ENCODE measurements at places on chromosomes 2 and 18.
A peak's percentile ranks its signal among the peaks of the same experiment; 100 is the strongest.

DNA sequence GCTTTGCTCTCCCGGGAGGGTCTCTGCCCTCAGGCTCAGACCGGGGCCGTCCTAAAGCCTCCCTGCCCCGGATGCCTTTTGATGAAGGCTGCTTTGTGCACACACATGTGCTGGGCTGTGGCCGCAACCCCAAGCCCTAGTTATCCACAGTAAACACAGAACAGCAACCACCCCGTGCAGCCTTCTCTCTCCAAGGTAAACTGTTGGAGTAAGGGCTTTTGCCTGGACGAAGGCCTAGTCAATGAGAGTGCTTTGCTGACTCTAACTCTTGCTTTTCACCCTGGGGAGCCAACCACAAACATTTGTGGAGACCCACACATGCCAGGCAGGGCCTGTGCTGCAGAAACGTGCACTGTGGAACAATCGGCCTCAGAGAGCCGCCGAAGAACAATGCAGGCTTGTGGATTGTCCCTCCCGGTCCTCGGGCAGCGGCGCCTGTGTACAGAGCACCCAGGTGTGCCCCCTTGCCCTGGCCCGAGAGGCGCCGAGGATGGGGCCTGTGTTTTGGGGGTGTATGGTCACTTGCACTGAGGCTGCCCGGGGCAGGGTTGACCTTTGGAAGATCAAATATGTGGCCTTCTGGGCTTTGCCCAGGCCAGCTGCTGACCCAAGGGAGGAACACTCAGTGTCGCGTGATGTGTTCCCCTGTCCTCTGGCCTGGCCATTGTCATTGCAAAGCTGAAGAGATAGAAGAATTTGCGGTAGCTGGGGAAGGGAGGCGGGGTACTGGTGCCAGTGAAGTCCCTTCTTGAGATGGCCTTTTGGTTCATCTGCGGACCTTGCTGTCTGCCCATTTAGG is 37.0 kb downstream of the CTIF start:
- DNase-seq: no peak

- DNase-seq: no peak
These were observed 16.5 kb upstream of the EVA1A start for GRCh38 chr2:75577280-75577679.

DNA sequence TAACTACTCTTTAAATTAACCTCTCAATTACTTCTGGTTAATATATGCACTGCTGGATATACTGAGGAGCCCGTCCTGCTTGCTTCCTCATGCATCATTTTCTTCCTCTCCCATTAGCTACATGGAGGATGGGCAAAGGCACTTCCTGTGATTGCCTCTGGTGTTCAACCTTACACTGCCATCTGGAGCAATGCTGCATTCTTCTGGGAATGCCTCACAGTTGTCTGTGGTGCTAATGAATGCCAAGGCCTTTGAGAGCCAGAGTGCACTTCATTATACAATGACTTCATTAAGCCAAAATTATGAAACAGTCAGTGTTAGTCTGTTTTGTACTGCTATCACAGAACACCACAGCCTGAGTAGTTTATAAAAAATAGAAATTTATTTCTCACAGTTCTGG is 134.8 kb upstream of the DOCK10 start:
- peak; percentile 9 for DNase-seq

DNA sequence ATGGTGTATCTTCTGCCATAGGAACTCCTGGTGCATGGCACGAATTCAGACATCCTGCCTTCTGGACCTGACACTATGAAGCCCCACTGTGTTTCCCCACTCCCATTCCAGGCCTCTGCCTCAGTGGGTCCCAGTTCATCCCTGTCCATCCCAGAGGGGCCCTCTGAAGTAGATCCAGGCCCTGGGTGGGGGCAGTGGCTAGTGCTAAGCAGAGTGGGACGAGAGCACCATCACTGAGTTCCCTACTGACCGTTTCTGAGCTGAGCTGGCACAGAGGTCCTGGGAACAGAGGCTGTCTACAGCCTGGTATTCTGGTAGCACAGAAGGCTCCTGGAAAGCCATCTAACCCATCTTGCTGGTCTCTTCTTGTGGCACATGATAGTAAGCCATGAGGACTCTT is 54.0 kb downstream of the ATOH8 start:
- DNase-seq: no peak

DNA sequence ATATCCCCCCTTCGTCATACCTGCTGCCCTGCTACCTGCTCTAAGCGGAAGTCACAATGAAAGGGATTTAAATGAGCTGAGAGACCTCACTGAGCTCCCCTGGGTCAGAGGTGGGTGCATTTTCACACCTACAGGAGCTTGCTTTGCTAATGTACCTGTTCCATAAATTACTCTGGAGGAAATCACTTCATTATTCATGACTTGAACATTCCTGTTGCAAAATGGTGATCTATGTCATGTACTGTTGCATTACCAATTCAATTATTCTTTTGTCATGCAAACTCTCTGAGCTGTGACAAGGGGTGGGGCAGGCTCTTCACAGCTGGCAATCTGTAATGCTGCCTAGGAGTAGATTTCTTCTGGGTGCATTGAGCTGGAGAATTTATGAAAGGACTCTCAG is 761.3 kb downstream of the TSN start:
- DNase-seq: no peak

- DNase-seq: no peak
These were observed 298.1 kb downstream of the GALR1 start for GRCh38 chr18:77547757-77548156.

DNA sequence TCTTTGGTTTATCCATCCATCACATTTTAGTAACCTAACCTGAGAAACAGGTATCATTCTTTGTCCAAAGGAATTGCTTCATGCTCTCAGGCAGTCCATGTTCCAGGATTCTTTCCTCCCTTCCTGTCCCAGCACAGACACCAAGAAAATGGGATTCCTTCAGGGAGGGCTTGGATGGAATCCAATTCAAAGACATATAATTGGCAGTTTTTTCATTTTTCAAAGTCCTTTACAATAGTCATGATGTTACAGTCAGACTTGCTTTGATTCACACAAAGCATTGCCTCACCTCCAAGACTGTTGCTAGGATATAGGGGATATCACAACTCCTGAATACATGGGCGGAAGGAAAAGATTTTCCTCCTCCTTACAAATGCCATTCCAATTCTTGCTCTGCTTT is 241.4 kb upstream of the ACVR2A start:
- DNase-seq: no peak

DNA sequence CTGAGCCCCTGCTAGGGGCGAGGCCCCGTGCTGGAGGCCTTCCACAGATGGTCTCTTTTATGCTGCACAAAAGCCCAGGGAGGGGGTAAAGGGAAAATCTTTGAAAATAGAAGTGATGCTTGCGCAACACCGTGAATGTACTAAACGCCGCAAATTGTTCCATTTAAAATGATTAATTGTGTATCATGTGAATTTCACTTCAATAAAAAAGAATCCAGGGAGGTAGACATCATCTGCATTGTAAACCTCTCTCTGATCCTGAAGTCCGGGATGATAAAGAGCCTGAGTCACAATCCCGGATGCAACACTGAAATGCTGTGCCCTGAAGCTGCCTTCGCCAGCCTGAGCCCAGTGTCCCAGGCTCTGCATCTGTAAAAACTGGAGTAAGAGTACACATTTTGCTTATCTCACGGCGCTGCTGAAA is 107.7 kb upstream of the PPP1CB start:
- no peak for DNase-seq

DNA sequence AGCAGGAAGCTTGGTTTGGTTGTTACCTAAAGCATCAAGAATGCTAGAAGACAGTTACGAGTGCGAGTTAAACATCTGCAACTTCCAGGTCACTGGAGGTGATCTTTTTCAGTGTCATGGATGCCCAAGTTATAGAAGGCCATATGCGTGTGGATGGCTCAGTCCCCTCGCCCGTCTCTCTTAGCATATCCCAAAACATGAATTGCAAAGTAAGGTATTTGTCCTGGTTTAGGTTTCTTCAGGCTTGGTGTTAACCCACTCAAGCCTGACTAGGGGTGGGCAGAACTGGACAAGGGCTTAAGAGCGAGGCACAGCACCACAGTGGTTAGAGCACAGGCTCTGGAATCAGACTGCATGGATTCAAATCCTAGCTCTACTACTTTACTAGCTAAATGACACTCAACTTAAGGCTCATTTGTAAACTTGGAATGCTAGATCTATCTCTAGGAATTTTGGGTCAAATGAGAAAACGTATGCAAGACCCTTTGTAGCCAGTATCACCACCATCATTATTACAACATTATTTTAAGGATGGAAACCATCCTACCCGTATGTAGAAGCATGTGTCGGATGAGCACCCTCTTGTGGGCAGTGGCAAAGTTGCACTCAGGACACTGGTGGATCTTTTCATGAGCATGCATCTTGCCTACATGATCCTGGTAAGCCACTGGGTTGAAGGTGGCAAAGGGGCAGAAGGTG is 11.2 kb downstream of the ZNF142 start:
- peak; percentile 70 for DNase-seq

DNA sequence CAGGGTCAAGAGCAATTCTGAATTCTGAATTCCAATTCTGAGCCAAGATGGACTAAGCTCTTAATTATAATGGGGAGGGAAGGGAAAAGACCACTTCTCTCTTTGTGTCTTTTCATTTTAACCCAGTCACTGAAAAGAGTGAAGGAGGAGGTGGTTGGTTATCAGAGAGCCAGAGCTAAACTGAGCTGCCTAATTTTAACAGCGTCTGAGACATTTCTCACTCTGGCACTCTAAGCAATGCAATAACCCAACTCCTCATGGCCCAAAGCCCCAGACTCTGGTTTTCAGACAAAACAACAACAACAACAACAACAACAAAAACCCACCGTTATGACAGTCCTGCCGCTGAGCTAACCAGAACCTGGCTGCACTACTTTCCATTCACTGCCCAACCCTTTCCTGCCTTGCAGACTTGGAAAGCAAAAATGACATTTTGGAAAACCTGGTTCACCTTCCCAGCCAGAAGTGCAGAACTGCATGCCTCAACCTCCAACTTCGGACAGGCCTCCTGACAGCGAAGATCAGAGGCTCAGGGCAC is 1.0 kb downstream of the CHST10 start:
- no peak for DNase-seq

DNA sequence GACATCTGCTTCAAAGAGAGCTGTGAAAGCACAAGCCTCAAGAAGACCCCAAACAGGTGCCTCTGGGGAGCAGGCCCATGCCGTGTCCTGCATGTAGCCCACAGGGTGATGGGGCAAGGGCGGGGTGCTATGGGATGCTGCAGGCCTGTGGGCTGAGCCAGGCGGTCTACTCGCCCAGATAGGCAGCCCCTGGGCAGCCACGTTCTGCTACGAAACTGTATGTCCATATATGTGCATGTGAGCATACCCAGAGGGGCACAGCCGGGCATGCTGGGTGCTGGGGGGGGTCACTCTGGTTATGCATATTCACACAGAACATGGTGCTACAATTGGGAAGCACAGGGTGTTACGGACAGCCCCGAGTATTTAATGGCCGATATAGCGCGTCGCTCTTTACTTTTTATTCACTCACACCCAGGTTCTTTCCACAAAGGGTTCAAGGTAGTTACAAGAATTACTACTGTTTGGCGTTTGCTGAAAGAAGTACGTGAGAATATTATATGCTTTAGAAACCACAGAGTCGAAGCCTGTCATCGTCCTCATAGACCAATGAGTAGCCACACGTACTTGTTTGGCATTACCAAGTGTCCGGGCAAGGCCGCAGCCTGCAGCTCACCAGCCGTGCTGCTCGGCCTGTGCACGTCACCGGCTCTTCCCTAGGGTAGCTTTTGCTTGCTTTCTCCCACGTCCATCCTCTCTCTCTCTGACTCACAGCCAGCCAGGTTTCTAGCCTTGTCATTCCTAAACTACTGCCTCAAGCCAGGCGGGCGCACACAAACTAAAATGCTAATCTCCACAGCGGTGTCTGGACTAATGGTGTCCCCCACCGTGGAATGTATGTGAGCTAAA is 14.4 kb downstream of the MTERF4 start:
- DNase-seq: no peak

DNA sequence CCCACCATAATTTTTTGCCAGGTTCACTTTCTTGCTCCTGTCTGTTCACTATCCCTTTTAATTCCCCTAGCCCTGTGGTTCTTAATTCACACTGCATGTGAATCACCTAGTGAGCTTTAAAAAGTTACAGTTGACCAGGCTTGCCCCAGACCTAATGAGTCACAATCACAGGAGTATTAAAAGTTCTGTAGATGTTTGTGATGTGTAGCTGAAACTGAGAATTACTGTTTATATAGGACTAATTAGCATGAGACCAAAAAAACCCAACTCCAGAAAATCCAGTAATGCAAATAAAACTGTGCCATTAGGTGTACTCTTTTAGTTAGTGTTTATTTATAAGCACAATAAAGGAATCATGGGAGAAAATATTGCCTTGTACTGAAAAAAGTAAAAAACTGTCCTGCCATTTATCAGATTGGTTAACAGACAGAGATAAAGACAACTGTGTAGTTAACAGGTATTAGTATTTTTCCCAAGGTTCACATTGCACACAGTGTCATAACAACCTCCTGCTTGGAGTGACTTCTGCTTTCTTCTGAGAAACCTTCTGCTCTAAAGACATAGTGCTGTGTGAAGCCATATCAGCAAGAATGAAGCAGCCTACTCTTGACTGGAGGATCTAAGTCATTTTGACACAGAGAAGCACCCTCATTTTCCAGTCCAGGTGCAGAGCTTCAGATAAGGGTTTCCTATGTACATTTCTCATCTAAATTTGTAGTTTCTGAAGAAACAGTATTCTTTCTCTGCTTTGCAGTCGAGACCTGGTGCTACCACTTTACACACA is 39.0 kb downstream of the VAPA start:
- DNase-seq: no peak

DNA sequence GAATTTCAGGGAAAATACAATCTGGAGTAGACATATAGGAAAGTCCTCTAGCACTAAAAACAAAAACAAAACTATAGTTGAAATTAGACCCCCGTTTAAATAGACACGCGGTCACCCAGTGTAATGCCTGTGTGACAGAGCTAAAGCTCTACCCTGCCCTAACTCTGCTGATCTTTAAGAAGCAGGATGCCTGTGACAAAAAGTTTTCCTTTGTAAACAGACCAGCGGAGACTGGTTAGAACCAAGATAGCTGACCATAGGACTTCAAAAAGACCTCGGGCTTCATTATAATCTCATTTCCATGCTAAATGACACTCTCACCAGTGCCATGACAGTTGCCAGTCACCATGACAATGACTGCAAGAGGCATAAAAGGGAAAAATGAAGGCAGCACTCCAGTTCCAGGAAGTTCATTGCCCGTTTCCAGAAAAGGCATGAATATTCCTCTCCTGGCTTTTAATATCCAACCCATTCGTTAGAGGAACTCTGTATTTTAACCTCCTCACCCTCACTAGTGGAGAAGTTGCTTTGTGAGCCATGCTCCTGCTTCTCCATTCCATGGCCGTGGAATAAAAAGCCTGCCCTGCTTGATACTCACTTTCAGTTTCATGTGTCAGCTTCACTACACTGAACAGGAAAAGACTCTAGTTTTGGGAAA is 157.2 kb upstream of the COPS8 start:
- no peak for DNase-seq

- no peak for DNase-seq
These were observed 74.4 kb downstream of the RIF1 start for GRCh38 chr2:151484100-151484499.

DNA sequence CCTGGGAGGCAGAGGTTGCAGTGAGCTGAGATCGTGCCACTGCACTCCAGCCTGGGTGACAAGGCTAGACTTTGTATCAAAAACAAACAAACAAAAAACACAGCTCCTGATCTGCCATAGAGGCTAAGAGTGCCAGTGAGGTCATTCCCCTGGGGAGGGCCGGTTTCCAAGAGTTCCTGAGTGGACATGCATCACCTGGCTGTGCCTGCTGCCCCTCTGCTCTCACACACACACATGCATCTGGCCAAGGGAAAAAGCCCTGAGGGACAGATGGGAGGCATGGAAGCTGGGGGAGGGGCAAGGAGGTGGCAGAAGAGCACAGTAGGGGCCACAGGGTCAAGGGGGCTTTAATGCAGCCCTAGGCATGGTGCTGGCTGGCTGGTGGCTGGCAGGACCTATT is 60.4 kb downstream of the ZBTB7C start:
- no peak for DNase-seq

GRCh38 chr2:241759067-241759807 is 17.4 kb upstream of the GAL3ST2 start:
- no peak for DNase-seq
